ENCODE measurements at places on chromosomes 1 and 21.

DNA sequence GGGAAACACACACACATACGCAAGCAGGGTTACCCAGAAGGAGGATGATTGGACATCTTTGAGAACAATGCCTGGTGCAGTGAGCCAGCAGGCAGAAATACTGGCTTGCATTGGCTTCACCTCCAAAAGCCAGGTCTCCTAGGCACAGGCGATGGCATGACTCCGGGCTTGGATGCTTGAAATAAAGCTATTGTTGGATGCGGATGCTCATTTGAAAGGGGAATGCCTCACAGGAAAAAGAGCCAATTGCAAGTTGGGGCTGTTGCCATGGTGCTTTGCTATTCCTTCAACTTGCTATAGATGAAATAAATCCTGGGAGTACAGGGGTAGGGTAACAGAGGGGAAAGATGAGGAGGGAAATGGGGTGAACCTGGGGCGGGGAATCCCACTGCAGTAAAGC is 180.7 kb upstream of the SGIP1 start:
- no peak for DNase-seq

GRCh38 chr1:204493984-204494280 is 673 bp downstream of the PIK3C2B start:
- peak; percentile 67 for DNase-seq

DNA sequence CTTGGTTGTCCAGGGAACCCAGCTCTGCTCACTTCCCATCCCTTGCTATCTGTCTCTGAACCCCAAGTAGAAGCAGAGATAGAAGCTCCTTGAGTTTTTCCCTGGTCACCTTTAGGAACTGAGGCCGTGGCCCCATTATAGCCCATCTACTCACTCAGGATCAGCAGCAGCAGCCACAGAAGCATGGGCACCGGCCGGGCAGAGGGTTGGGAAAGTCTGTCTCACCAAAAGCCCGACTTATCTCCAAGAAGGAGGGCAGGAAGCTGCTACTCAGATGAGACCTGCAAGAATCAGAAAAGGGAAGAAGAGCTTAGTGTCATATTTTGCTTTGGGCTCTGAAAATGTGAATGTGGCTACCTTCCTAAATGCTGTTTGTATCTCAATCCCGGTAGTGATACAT is 264 bp downstream of the FCRL3 start:
- no peak for DNase-seq

- DNase-seq, result peak; percentile 67
Measured at GRCh38 chr1:9279172-9279840, 13.4 kb upstream of the SPSB1 start.

DNA sequence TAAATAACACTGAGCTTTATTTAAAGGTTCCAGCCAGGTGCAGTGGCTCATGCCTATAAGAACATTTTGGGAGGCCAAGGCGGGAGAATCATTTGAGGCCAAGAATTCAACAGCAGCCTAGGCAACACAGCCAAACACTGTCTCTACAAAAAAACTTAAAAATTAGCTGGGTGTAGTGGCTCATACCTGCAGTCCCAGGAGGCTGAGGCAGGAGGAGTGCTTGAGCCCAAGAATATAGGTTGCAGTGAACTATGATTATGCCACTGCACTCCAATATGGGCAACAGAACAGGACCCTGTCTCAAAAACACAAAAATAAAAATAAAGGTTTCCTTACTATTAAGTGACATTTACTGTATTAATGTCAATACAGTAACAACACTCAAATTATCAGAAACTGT is 2.1 kb downstream of the TAF12 start:
- DNase-seq, result no peak

DNA sequence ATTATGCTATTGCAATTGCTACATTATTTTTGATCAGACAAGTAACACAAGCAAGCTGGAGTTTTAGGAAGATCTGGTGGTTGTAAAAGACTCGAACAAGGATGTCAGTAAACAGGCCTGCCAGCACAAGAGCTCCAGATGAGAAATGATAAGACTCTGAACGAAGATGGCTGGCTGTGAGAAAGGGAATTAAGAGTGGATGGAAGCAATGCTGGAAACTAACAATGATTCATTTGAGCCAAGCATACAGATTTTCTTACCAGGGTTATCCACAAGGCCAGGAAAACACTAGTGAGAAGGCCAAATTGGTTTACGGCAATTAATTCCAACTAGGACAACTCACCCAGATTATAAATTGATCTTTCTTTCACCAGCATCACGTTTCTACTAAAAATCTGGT is 54.2 kb downstream of the NRIP1 start:
- no peak for DNase-seq

All from stimulated activated CD8-positive, alpha-beta memory T cell treated with anti-CD3 and anti-CD28 coated beads, Interleukin-4, amount 100 ng/mL, for 48 hours (primary cell).